ENCODE measurements at places on chromosomes 1 and 21.

DNA sequence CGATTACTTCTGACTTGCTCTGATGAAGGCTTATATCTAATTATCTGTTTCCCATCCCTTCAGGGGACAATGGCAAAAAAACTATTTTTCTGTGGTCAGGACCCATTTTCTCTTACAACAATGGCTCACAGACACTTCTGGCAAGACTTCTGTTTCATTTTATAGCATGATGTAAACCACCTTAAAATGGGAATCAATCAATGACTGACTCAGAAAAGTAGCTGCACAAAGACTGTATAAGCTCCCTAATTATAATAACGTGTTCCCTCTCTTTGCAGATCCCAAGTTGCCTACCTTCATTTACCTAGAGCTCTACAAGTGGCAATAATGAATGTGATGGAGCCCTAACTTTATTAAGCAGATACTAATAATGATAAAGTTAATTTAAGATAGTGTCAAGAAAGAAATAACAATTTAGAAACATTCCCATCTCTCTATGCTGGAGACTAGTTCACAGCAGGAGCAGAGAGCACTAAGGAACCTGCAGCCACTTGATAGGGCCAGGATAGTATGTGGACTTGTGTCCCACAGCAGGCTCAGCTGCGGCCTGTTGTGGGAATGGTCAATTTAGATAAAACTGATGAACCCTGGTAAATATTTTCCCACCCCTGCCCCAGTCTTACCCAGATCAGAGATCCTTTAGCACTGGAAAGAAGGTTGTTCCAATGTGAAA lies 538 bp downstream of the GBP2 start:
- DNase-seq = no peak

GRCh38 chr1:240178366-240178765 lies 86.7 kb downstream of the FMN2 start:
- DNase-seq = no peak

GRCh38 chr1:214003233-214003632 lies 15.5 kb downstream of the PROX1 start:
- DNase-seq = no peak

GRCh38 chr1:2322065-2322571 lies 69.2 kb downstream of the MORN1 start:
- no peak for DNase-seq

GRCh38 chr1:67646145-67647035 lies 38.6 kb upstream of the GADD45A start:
- DNase-seq = peak; percentile 39

GRCh38 chr1:9824702-9825089 lies 931 bp upstream of the CLSTN1 start:
- DNase-seq = no peak

DNA sequence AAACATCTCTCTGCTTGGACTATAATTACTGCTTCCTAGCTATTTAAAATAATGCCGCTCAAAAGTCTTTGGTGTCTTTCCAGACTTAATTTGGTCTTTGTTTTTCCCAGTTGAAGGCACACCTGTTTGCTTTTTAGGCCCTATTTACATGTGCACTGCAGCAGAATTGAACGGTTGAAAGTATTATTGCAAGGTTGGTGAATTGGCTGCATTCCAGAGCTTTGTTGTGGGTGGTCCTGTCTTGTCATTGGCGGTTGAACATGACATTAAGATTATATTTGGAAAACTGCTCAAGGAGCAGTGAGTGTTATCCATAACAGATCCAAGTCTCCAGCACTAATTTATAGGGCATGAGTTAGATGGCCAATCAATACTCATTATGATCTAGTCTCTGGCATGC lies 656.3 kb downstream of the PTPRC start:
- no peak for DNase-seq

GRCh38 chr1:220894025-220894923 lies 15.0 kb downstream of the HLX start:
- no peak for DNase-seq

GRCh38 chr1:183065168-183065706 lies 42.0 kb downstream of the LAMC1 start:
- no peak for DNase-seq

GRCh38 chr1:107776900-107777663 lies 187.9 kb downstream of the VAV3 start:
- peak; percentile 24 for DNase-seq

DNA sequence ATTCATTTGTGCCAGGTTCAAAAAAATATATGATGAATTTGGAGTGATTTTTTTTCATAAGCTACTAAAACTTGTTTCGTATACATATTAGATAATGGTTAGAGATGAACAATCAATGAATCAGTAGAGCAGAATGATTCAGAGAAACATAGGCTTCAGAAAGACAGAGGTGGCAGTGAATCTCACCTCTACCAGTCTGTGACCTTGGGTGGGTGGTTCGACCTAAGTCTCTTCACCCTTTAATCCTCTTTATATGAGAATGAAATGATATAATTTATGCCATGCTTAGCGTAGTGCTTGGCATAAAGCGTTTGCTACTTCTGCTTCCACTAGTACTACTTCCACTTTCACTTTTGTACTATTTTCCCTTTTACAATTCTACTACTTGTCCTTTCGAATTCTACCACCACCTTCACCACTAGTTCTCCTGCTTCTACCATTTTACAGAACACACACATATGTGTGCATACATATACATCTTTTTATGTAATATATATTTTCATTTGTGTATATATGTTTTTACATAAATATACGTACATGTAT lies 45.1 kb downstream of the FYB2 start:
- DNase-seq = no peak

- DNase-seq = no peak
These were observed 47.1 kb downstream of the ATP2B4 start for GRCh38 chr1:203673550-203674411.

DNA sequence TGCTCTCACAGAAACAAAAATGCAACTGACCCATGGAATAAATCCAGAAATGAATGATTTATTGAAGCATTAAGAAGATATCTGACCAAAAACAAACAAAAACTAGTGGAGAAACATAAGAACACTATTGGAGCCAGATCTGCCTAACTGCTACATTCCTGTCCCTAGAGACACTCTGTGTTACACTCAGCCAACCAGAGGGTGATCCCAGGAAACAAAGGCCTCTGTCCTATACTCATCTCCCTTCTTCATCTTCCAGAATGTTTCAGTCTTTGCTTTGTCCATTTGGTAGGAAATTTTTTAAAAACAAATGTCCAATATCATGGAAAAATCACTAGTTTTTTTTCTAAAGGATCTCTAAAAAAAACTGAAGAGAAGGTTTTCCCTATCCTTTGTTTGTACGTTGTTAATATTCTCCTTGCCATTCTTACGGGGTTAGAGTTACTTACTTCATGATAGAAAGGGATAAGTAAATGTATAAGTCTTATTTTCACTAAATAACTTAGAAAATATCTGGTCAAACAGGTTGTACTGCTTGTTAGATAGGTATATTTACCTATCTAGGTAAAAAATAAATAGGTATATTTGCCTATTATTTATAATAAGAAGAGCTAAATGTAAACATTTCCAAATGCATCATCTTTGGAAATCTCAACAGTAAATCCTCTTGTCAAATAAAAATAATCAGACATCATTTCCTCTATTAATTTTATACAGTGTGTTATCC lies 59.1 kb downstream of the NME7 start:
- DNase-seq = no peak

DNA sequence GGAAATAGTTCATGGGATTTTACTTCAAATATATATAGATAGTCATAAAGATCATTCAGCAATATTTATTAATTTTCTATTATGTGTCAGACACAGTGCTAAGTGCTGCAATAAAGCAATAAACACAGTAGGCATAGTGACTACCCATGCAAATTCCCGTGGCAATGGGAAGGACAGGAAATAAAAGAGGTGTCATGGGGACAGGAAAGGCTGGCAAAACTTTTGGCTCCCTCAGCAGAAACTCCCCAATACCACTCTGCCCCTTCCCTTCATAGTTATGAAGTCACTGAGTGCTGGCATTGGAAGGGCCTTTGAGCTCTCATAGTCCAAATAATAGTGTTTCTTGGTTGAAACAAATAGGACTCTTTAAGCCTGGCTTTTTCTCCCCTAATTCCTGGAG lies 104.4 kb upstream of the DPT start:
- DNase-seq = no peak

DNA sequence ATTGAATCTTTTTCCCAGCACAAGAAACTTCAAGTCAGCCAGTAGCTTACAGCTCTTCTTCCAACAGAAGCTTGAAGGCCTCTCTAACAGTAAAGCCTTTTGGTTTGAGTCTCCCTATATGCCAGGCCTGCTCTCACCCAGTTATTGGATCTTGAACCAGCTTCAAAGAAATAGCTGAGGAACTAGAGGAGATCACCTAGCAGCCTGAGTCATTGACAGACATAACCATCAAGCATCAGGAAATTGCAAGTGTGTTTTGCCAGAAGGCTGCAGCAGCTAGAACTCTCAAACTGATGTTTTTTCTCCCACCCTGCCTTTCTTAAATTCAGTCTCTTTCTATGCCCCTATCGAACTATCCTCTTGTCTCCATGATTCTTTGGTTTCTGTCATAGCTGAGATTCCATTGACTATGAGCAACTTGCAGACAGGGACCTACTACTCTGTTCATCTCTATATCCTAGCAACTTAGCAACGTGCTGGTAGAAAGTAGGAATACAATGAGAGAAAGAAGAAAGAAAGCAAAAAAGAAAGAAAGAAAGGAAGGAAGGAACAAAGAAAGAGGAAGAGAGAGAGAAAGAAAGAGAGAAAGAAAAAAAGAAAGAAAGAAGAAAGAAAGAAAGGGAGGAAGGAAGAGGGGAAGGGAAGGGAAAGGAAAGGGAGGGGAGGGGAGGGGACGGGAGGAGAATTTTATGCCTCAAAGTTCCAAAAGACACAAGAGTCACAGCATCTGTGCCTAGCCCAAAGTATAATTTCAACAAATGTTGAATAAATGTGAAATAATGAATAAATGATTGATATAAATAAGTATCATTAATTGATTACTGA lies 60.0 kb upstream of the FGGY start:
- DNase-seq = no peak

DNA sequence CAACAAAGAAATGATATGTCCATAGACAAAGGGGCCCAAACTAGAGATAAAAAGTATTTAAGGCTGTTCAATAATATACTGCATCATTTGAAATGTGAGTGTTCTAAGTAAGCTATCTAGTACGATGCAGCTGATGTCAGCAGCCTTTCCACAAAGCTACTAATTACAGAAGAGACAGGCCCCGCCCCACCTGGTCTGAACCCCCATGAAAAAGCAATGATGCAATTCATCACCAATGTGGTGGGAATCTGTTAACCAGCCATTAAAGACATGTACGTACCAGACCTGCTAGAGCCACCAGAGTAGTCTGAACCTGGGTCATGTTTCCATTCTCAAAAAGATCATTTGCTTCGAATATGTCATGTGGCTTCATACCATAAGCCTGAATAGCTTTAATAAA lies 25.1 kb downstream of the CNN3 start:
- DNase-seq = no peak

- DNase-seq = no peak
These were observed 110.7 kb upstream of the ERRFI1 start for GRCh38 chr1:8136766-8137165.

- DNase-seq = no peak
These were observed 478.9 kb upstream of the CAMK1G start for GRCh38 chr1:209104646-209105045.

DNA sequence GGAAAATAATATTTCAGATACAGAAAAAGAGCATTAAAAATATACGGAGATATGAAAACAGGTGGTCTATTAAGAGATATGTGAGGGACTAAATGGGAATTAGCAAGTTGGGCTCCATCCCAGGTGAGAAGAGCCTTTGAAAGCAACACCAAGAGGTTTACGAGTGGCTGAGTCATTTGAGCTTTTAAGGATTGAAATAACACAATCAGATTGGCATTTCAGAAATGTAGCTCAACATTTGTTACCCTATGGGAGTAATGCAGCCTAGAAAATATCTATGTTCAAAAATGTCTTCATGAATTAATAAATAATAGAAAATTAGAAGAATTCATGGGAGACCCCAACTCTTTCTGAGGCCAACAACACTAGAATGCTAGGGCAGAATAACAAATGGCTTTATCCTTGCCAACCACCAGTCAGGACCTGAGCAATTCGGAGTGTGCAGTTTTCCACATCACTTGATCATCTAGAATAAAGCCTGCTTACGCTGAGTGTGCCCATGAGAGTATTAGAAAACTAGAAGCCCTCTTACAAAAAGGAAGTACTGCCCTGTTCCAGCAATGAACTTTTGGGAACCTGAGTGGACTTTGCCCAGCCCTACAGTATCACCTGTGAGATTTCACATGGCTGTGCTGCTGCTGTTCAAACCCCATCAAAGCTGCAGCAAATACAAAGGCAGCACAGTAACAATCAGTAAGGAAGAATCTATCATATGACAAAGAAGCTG lies 538.0 kb upstream of the CAMK1G start:
- peak; percentile 57 for DNase-seq

DNA sequence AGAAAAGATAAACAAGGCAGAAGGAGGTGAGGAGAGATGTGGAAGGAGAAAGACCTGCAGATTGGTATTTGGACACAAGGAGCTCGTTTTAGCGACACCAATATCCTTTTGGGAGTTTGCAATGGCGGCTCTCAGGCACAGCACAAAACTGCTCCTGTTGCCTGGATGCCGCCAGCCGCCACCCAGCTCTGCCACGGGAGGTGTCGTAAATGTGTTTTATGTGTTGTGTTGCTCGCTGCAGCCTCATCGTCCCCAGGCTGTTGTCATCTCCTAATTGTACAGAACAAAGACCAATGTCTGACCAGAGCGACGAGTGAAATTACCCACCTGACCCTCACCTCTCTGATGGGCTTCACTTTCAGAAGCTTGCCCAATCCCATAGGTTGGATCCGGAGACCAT lies 96.6 kb upstream of the ZNF281 start:
- no peak for DNase-seq

GRCh38 chr1:28507247-28507645 lies 1.4 kb downstream of the RCC1 start:
- no peak for DNase-seq

DNA sequence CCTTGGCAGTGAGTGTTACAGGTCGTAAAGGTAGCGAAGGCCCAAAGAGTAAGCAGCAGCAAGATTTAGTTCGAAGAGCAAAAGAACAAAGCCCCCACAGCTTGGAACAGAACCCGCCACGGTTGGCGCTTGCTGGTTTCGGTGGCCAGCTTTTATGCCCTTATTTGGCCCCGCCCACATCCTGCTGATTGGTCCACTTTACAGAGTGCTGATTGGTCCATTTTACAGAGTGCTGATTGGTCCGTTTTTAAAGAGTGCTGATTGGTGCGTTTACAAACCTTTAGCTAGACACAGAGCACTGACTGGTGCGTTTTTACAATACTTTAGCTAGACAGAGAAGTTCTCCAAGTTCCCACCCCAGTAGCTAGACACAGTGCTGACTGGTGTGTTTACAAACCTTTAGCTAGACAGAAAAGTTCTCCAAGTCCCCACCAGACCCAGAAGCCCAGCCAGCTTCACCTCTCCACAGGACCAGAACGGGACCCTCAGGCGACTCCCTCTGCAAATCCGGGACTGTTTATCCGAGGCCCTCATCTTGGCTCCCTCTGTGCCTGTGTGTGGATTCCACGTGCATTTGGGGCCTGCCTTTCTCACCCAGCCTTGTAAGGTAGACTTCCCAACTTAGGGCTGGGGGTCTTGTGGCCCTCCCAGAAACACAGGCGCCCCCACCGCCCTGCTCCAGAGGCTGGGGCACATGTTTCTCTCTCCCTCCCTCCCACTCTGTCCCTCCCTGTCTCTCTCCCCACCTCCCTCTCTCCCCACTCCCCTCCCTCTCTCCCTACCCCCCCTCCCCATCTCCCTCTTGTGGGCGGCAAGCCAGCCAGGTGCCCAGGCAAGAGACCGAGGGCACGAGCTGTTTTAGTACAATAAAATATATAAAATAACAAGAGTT lies 12.6 kb downstream of the FTCD start:
- no peak for DNase-seq

GRCh38 chr1:112496290-112496689 lies 12.5 kb upstream of the WNT2B start:
- no peak for DNase-seq

GRCh38 chr1:176903474-176903873 lies 261.0 kb downstream of the ASTN1 start:
- DNase-seq = no peak
